ENCODE measurements at places on chromosomes 13 and 19. TPM values are rescaled to one million over a fixed set of nuclear protein-coding genes. Genes with fewer than 3 reads are reported as not detected.

DNA sequence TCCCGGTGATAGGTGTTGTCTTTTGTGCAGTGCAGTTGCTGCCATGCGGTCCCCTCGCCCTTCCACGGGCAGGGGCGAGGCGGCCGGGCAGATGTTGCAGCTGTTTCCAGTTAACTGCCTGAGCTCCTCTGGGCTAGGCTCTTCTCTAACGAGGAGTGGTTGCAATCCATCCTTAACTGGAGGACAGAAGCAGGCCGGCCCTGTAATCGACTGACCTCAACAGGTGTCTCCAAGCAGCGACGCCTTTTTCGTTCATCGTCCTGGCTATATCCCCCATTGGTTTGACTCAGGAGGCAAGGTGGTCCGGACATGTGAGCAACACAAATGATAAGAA is 1.9 kb upstream of the TSC22D1 start:
- peak; percentile 12 for DNase-seq

DNA sequence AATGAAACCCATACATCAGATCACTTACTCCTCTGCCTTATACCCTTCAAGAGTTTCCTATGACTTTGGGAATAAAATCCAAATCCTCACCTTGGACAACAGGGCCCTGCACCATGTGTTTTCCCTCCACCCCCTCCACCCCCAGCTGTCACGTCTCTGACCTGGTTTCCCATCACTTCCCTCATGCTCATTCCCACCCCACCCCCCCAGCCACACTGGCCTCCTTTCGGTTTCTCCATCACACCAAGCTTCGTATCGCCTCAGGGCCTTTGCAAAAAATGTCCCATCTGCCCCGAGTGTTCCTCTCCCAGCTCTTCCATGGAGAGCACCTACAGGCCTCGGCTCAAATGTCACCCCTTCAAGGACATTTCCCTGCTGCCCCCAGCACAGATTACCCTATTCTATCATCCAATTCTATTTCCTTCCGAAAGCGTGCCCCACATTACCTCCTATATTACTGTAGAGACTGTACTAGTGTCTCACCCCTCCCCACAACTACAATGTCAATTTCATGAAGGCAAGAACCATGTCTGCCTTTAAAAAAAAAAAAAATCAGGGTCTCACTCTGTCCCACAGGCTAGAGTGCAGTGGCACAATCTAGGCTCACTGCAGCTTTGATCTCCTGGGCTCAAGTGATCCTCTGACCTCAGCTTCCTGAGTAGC is 16.8 kb upstream of the FFAR2 start:
- DNase-seq = no peak

- no peak for DNase-seq
These were observed 692 bp downstream of the CYP4F2 start for GRCh38 chr19:15897026-15897737.

DNA sequence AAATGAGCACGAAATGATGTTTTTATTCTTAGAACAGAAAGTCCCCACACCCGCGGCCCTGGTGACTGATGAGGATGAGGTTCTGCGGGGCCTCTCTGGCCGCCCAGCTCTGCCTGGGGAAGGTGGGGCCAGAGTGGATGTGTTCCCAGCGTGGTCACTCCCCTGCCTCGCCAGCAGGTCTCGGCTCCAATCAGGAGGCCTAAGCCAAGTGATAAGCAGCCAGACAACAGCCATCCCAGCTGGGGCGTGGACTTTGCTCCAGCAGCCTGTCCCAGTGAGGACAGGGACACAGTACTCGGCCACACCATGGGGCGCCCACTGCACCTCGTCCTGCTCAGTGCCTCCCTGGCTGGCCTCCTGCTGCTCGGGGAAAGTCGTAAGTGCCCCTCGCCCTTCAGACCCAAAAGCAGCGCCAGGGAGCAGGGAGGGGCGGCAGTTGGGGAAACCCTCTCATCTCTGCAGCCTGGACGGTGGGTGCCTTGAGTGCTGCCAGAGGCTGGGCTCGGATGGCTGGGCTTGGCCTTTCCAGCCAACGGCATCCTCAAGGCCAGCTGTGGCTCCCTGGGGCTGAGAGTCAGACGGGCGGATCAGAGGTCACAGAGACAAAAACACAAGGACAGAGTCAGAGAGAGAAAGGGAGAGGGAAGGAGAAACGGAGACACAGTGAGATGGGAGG is at the start of gene F10:
TSS of gene F10 (plus strand) at position 250 of the 676 bp plus-strand sequence. CDS start at position 307, 57 bp downstream.
- DNase-seq = no peak

DNA sequence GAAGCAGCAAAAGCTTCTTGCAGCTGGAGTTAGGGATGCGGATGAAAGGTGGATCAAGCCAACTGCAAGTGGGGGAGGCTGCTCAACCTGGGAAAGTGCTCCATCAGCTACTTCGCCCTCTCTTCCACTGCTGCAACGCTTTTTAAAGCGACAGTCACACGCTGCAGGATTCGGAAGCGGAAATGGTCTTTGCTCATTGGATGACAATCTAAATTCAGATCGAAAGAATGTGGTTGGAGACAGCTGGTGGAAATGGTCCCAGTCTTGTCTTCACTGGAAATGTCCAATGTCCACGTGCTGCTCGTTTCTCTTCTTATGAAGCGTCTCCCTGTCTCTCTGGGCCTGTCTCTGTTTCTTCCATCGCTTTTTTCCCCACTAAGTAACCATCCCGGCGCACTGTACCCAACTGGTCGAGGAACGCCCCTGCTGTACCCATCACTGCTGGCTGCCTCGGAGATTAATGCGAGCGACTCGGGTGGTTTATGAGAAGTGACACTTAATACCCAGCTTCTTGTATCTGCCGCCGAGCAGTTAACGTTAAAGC is 2.1 kb upstream of the FGF9 start:
- DNase-seq = no peak

- DNase-seq = no peak
These were observed 11.3 kb upstream of the PLA2G4C start for GRCh38 chr19:48121909-48122371.

- DNase-seq = no peak
These were observed 51.0 kb upstream of the PDX1 start for GRCh38 chr13:27868641-27869435.

GRCh38 chr13:63696055-63696454 is 2280.4 kb upstream of the PCDH20 start:
- DNase-seq = no peak

DNA sequence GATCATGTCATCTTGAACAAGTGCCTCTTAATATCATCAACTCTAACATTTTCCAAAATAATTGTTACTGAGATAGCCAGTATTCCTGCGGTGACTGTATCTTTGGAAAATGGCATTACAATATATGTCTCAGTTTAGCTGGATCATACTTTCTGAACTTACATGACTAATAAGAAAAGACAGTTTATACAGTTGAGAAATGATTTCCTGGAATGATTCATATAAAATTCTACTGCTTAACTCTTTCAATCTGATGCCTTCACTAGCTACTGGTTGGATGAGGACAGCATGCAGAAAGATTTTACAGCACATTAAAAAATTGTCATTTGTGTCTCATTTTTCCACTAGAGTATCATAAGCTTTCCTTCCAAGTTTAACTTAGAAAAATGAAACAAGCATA is 302.1 kb downstream of the PCDH17 start:
- no peak for DNase-seq

DNA sequence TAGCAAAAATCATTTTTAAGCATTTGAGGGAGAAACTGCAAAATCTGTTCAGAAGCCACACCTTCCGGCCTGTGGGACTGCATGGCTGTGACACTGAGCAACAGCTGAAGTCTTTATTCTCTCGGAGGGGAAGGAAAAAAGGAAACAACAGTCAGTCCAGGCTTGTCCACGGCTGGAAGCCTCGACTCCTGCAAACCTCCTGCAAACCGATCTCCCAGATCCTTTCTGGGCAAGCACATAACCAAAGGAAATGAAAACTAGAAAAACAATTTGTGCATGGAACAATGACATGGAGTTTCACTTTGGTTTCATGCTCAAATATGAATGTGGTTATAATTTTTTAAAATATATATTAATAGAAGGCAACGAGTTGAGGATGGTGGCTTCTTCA is 1.0 kb downstream of the COL4A1 start:
- DNase-seq = no peak

- no peak for DNase-seq
These were observed 102.0 kb downstream of the STARD13 start for GRCh38 chr13:33183431-33184111.

DNA sequence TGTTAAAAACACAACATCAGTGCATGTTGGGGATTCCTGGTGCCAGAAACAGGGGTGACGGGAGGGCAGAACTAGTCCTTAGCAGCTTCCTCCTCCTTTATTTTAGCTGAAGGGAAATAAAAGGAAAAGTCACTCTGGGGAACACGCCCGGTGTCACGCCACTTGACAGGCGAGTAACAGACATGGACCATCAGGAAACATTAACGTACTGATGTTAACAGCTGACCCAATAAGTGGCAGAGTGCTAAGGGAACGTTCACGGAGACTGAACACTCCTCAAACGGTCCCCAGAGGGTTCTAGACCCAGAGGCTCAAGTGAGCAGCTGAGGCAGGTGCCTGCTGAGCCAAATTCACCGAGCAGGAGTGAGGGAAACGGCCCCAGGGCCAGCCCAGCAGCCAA is 13.9 kb upstream of the EIF3G start:
- no peak for DNase-seq

DNA sequence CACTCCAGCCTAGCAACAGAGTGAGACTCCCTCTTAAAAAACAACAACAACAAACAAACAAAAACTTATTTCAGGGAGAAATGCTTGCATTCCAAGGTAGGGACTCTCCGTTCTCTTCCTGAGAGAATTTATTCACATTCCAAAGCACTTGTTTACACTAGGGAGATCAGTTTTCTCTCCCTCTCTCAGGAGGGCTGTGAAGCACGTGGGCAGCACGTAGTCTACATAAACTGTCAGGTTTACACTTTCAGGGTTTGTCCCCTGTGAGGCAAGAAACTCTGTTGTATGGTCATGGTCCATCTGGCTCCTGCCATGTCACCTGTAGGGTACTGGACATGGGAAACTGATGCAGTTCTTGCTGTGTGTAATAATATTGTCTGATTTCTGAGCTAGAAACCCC is 31.6 kb downstream of the WDR87 start:
- DNase-seq = no peak

DNA sequence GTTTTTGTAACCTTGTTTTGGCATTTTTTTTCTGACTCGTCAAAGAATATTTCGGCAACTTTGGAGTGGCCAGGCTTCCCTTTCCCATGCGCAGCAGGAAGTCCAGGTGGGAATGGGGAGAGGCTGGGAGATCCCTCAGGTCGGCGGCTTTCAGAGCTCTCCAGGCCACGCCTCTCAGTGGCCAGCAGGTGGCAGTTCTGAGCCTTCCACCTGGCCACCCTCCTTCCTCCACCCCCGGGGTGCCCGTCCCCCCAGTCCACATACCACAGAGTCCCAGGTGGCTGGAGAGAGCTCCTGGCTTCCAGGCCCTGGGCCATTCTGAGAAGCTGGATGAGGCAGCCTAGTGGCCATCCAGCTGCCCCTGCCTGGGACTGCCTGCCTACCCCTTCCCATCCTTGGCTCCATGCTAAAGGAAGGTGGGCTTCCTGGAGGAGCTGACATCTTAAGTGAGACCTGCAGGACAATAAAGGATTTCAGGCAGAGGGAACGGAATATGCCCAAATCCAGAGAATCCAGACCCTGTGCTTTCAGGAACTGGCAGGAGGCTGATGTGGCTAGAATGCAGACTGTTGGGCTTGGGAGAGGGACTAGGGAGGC is 46.3 kb downstream of the CCNE1 start:
- DNase-seq = peak; percentile 60

DNA sequence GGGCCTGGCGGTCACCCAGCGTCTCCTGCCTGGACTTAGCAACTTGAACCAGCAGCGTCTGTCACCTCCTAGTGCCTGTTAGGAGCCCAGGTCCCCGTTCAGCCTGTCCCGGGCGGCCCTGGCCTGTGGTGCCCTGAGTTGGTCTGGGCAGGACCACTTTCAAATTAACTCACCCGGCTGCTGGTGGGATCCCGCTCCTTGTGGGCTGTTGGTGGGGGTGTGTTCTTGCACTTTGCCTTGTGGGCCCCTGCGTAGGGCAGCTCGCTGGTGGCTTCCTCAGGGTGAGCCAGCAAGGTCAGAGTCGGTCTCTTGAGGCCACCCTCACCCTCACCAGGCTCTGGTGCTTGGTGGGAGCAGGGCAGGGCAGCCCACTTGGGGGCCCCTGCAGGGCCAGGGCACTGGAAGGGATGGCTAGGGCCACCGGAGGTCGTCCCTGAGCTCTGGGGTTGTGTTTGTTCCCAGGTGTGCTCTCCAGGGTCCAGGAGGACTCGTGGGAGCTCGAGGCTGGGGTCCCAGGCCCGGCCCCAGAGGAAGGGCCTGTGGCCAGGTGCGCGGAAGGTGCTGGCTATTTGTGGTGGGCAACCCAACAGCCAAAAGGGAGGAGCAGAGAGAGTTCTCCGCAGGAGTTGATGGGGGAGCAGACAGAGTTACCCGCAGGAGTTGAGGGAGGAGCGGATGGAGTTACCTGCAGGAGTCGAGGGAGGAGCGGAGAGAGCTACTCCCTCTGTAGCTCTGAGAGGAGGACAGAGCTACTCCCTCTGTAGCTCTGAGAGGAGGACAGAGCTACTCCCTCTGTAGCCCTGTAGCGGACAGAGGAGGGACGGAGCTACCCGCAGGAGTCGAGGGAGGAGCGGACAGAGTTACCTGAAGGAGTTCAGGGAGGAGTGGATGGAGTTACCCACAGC is 16.9 kb downstream of the TFDP1 start:
- no peak for DNase-seq

- DNase-seq = no peak
These were observed 2.6 kb upstream of the PEPD start for GRCh38 chr19:33524024-33524664.

DNA sequence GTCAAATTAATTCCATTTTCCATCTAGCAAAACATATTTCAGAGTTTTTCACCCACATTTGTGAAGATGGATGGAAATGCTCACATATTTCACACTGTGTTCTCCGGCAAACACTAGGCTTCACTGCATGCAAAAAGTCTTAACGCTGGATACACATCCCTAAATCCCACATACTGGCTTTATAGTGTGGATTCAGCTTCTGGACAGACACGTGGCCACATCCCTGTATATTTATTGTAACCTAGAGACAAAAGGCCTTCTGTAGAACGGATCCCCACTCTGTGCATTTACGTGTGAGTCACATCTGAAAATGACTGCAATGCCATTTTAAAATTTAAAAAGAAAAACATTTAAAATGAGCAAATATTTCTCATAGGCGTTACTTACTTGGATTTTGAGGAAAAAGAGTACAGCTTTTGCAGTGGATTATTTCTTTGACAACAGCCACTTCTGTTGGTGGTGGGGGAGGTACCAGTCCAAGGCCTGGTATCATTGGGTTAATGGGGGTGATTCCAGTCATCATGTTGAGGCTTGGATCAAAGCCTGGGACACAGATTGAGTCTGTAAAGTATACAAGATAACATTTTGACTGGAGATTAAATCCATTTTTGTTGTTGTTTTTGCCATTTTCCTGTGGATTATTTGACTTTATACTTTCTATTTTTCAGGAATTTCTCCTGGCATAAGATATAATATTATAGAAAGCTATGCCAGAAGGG is 337.7 kb downstream of the DNAJC15 start:
- DNase-seq = no peak

GRCh38 chr13:30982506-30982905 is 50.0 kb downstream of the TEX26 start:
- DNase-seq = no peak

FFAR1 gene
- polyA plus RNA-seq = not detected

TTC9B gene
- not detected for polyA plus RNA-seq

APLP1 gene
- 52.1 TPM for polyA plus RNA-seq

ETV2 gene
- 1.3 TPM for polyA plus RNA-seq

CEACAM20 gene
- not detected for polyA plus RNA-seq

BCAM gene
- 77.5 TPM for polyA plus RNA-seq

GNA15 gene
- polyA plus RNA-seq = 0.04 TPM

NCAN gene
- 0.03 TPM for polyA plus RNA-seq

ADAMTSL5 gene
- polyA plus RNA-seq = 3.1 TPM
